Renal cortical epithelial cell (primary cell): ENCODE measurements at places on chromosomes 6 and 20.

DNA sequence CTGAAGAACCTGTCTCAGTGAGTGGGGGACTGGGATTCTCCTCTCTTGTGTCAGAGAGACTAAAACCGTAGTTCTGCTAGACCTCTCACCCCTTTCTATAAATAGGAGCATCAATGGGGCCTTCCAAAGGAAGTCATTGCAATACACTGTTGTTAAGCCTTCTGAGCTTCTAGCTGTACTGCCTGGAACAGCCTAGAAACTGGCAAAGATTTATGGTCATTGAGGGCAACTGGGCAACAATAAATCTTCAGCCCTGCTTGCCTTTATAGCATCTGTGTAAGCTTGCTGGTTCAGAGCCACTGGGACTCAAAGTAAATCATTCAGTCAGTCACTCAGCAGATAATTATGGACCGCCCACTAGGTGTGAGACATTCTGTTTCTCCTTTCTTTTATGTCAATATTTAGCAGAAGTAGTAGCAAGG is 53.2 kb downstream of the PPP1R14C start:
- DNase-seq = peak; percentile 80

DNA sequence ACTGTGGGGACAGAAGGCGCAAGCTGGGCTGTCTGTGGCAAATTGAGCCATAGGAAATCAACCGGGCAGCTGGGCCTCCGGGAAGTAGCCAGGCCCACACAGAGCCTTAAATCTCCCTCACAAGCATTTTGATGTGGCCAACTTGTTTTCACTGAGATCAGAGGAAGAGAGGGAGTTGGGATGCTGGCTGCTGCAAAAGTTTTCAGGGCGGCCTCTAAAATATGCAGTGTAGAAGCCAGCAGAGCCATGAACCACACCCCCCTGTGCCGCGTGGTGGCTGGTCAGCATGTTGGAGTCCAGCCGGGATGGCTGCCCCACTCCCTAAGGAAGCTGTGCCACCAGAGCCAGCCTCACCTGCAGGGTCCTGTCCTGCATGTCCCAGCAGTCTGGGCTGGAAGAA is 167.4 kb downstream of the CDC5L start:
- no peak for DNase-seq

- DNase-seq = no peak
These were observed at the start of gene ADA for GRCh38 chr20:44651684-44652423. ADA (minus strand) TSS chr20:44651699; CDS start chr20:44651607, 92 bp downstream.

- DNase-seq = peak; percentile 71
These were observed 212.4 kb upstream of the RUNX2 start for GRCh38 chr6:45115696-45116095.

DNA sequence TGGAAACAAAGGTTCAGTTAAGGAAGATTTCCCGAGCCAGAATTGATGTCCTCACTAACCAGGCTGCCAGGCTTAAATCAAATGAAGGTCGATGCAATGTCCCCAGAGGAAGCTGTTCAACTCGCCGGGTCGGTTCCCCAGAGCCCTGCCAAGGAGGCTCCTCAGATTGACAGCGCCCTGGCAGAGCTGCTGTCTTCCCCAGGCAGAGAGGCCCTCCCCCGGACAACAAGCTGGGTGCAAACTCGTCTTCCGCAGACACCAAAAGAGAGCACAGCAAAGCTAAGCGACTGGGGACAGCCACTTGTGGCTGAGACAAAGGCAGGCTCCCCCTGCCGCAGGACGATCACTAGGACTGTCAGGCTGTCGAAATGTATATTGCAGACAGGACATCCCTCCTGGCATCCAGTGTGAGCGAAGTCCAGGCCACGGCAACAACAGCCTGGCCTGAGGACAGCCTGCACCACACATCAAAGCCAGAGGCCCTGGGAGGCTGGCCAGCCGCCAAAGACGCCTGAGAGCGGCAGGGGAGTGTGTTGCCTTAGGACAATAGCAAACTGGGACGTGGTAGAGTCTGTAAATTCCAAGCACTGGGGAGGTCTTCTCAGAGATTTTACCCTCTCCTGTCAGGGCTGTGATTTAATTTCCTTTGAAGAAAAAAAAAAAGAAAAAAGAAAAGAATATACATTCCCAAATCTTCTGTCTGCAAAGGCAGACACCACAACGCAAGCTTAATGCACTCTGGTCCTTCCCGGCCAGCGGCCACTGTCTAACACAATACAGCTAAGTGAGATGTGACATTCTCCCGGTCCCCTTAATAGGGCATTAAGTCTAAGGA is 99.1 kb downstream of the HIVEP2 start:
- peak; percentile 93 for DNase-seq

- DNase-seq = no peak
These were observed 105.3 kb downstream of the HMGCLL1 start for GRCh38 chr6:55473722-55474121.

GRCh38 chr6:70717038-70717801 is 49.5 kb downstream of the SMAP1 start:
- no peak for DNase-seq
